ENCODE measurements at places on chromosomes 6 and 20. TPM values are rescaled to one million over a fixed set of nuclear protein-coding genes. Genes with fewer than 3 reads are reported as not detected.
A peak's percentile ranks its signal among the peaks of the same experiment; 100 is the strongest.

METTL24 gene
- total RNA-seq: not detected

ARMC2 gene
- 2.9 TPM for total RNA-seq

FAM50B gene
- total RNA-seq: 8.1 TPM

ANGPT4 gene
- total RNA-seq: not detected

CRISP2 gene
- not detected for total RNA-seq

GRCh38 chr20:37407573-37408002 is 61.6 kb downstream of the SRC start:
- no peak for DNase-seq
- H3K4me1 ChIP-seq: peaks cover 15% of the 10 kb centered on the region
- peaks cover 33% of the 10 kb centered on the region for H3K27me3 ChIP-seq
- H3K36me3 ChIP-seq: no peaks in the 10 kb centered on the region
- H3K4me3 ChIP-seq: peak overlapping the region; percentile 48
- no peak overlapping the region for H3K27ac ChIP-seq

DNA sequence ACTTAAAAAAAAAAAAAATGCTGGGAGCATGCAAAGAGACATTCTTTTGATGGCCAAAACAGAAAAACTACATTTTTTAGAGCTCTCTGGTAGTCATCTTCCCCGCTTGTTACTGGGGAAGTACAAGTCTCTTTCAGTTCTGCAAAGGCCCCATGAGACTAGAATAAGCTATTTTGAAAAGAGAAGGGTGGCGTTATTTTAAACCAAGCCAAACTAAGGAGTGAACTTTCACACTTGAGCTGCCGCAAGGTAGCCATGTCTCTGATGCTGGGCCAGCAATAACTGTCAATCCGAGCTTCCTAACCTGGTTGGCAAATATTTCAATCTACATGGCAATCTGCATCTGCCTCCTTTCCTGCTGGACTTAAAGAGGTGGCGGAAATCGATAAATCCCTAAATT is 96.7 kb downstream of the L3MBTL3 start:
- no peaks in the 10 kb centered on the region for H3K27me3 ChIP-seq
- H3K4me1 ChIP-seq: peaks cover 16% of the 10 kb centered on the region
- no peak for DNase-seq
- H3K36me3 ChIP-seq: peaks cover 9% of the 10 kb centered on the region

DNA sequence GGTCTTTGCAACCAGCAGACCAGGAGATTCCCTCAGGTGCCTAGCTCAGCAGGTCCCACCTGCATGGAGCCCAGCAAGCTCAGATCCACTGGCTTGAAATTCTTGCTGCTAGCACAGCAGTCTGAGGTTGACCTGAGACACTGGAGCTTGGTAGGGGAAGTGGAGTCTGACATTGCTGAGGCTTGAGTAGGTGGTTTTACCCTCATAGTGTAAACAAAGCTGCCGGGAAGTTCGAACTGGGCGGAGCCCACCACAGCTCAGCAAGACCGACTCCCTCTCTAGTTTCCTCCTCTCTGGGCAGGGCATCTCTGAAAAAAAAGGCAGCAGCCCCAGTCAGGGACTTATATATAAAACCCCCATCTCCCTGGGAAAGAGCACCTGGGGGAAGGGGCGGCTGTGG is 34.3 kb downstream of the PRSS35 start:
- H3K27ac ChIP-seq: no peak overlapping the region
- no peaks in the 10 kb centered on the region for H3K4me1 ChIP-seq
- peaks cover 17% of the 10 kb centered on the region for H3K27me3 ChIP-seq
- H3K36me3 ChIP-seq: peaks cover 5% of the 10 kb centered on the region

- H3K27ac ChIP-seq: peak overlapping the region; percentile 86
- H3K27me3 ChIP-seq: no peaks in the 10 kb centered on the region
- H3K4me1 ChIP-seq: peaks cover 37% of the 10 kb centered on the region
Observed at GRCh38 chr6:149060300-149060984, 257.1 kb upstream of the TAB2 start.

DNA sequence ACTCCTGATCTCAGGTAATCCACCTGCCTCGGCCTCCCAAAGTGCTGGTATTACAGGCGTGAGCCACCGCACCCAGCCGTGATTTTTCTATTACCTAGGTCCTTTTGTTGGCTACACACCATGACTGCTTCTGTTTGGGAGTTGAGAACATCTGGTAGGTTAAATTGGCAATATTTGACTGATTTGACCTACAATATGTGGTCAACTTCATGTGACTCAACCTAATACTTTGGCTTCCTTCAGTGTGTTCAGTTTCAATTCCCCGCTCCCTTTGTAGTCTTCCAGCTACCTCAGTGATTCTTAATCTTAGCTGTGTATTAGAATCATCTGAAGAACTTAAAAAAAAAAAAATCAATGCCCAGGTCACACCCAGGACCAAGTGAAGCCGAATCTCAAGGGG is 47.4 kb downstream of the MYB start:
- peaks cover 36% of the 10 kb centered on the region for H3K4me1 ChIP-seq
- no peak overlapping the region for H3K4me3 ChIP-seq
- no peaks in the 10 kb centered on the region for H3K27me3 ChIP-seq
- no peak for DNase-seq
- no peak overlapping the region for H3K27ac ChIP-seq

DNA sequence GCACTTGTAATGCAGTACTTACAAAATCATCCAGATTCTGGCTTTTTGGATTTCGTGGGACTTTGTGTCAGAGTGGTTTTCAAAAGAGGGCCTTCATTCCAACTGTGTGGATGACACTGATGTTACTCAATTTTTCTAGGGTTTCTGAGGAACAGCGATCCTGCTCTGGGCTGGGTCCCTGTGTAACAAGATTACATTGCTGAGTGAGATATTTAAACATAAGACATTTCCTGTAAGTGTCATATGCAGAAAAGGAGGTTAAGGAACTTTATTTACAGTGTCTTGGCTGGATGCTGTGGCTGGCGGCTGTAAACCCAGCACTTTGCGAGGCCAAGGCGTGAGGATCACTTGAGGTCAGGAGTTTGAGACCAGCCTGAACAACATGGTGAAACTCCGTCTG is 6.7 kb downstream of the ZFAND3 start:
- peaks cover 81% of the 10 kb centered on the region for H3K4me1 ChIP-seq
- H3K36me3 ChIP-seq: no peaks in the 10 kb centered on the region
- H3K27me3 ChIP-seq: no peaks in the 10 kb centered on the region

GRCh38 chr6:122400121-122400450 is 634 bp downstream of the HSF2 start:
- no peak for DNase-seq
- H3K36me3 ChIP-seq: peaks cover 4% of the 10 kb centered on the region
- no peaks in the 10 kb centered on the region for H3K27me3 ChIP-seq
- peak overlapping the region; percentile 84 for H3K4me3 ChIP-seq
- H3K4me1 ChIP-seq: peaks cover 37% of the 10 kb centered on the region
- H3K27ac ChIP-seq: peak overlapping the region; percentile 89

DNA sequence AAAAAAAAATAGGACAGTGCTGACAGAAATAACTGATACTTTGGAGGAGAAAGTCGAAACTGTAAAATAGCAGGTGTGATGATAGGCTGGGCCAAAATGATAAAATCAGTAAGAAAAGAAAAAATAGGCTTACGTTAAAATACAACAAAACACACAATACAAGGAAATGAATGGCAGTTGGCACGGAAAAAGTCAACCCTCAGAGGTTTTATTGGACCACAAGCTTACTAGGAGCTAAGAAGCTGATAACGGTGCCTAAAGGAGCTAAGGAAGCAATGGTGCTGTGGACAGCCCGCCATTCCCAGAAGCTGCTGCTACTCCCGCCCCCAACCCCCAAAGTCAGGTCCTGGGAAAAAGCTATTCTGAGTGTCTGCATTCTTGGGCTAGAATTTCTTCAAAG is 55.9 kb upstream of the RNF146 start:
- H3K36me3 ChIP-seq: no peaks in the 10 kb centered on the region
- no peak for DNase-seq
- H3K27ac ChIP-seq: no peak overlapping the region

GRCh38 chr6:83193747-83194566 is 800 bp downstream of the RWDD2A start:
- DNase-seq: peak; percentile 27
- peaks cover 2% of the 10 kb centered on the region for H3K36me3 ChIP-seq
- no peak overlapping the region for H3K27ac ChIP-seq
- peak overlapping the region; percentile 99 for H3K4me3 ChIP-seq

DNA sequence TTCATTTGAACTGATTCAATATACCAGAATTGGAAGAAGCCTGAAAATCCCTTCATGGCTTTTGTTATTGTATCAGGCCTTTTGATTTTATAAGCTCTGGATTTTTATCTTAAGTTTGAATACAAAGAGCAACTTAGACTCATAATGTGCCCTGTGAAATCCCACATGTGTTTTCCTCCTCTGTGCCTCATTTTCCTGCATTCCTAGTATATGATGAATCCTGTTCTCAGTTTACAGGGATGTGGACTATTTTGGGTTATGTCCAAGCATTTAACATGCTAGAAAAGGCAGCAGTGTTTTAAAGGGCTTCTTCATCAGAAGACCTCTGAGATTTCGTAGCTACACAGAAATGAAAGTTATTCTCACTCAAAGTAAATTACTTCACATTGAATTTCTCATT is 455.0 kb downstream of the RFPL4B start:
- H3K4me1 ChIP-seq: no peaks in the 10 kb centered on the region
- DNase-seq: no peak
- H3K36me3 ChIP-seq: no peaks in the 10 kb centered on the region
- no peak overlapping the region for H3K27ac ChIP-seq

- no peaks in the 10 kb centered on the region for H3K36me3 ChIP-seq
- DNase-seq: no peak
- H3K27ac ChIP-seq: no peak overlapping the region
- peaks cover 54% of the 10 kb centered on the region for H3K27me3 ChIP-seq
- no peak overlapping the region for H3K4me3 ChIP-seq
Observed at GRCh38 chr6:150175586-150176151, 32.8 kb downstream of the PPP1R14C start.

DNA sequence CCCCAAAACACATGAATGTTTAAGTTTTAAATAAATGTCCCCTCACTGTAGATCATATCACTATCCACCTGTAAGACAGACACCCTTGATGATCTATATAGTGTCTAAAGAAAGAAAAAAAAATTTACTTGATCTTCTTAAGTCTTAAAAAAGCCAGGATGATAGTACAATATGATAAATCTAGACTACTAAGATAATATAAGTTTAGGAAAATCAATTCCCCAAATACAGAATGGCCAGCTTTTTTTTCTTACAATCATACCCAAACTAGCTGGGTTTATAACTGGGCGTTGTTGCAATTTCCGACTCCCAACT is 14.4 kb downstream of the ZNF217 start:
- peaks cover 32% of the 10 kb centered on the region for H3K36me3 ChIP-seq
- H3K27ac ChIP-seq: peak overlapping the region; percentile 100
- H3K4me1 ChIP-seq: peaks cover 94% of the 10 kb centered on the region

GRCh38 chr6:13281686-13282085 is 46.7 kb downstream of the TBC1D7 start:
- H3K36me3 ChIP-seq: no peaks in the 10 kb centered on the region
- H3K4me3 ChIP-seq: no peak overlapping the region
- no peaks in the 10 kb centered on the region for H3K27me3 ChIP-seq

DNA sequence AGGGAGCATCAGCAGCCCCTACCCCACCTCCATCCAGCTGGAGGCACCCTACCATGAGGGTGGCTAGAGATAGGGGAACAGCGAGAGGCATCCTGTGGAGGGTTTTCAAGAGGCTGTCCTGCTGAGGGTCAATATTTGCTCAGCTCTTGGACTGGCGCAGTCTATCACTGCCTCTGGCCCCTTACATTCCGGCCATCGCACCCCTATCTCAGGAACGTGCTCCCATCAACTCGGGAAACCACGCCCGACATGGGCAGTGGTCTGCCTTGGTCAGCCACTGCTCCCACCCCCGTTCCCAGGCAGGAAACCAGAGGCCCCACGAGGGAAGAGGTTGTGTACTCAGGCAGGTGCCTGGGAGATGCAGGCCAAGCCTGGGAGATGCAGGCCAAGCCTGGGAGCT is 57.9 kb downstream of the VEGFA start:
- H3K4me3 ChIP-seq: no peak overlapping the region
- no peaks in the 10 kb centered on the region for H3K27me3 ChIP-seq
- no peak overlapping the region for H3K27ac ChIP-seq

DNA sequence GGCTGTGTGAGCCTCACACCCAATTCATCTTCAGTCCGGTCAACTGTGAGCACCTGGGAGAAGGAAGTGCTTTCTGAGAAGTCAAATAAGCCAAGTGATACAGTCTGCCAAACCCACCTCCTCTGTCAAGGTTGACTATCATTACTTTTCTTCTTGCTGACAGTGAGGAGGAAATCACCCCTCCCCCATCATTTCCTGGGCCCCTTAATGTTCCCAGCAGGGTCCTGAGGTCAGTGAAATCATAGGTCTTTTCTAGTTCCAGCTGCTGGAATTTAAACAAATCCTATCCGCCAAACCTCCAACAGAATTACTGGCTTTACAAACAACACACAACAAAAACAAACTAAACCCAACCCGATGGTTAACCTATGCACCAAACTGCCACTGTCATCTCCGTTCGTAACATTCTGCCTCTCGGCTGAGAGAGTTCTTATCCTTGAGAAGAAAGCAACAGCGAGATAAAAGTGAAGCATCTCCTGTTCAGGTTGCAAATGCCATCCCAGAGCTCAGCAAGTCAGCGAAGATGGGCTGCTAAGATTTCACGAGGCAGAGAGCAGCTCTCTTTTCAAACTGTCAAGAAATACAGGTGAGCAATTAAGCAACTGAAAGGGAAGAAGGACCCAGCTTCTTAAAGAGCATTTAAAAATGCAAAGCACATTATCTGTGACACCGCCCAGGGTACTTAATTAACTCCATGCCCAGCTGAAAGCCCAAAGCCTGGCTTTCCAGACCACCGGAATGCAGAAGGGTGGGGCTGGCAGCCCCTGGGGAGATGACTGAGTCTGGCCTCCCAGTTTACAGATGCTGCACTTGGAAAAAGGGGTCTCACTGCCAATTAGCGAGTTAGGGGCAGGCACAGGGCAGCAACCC is 24.7 kb downstream of the GFOD1 start:
- peaks cover 5% of the 10 kb centered on the region for H3K36me3 ChIP-seq
- no peak for DNase-seq
- H3K27ac ChIP-seq: no peak overlapping the region
- peak overlapping the region; percentile 55 for H3K4me3 ChIP-seq

- no peaks in the 10 kb centered on the region for H3K27me3 ChIP-seq
- H3K36me3 ChIP-seq: no peaks in the 10 kb centered on the region
- no peak overlapping the region for H3K4me3 ChIP-seq
Observed at GRCh38 chr20:51350941-51351631, 191.4 kb downstream of the NFATC2 start.

GRCh38 chr20:8780915-8781314 is 288.0 kb upstream of the PLCB4 start:
- no peak for DNase-seq
- no peaks in the 10 kb centered on the region for H3K36me3 ChIP-seq
- H3K4me3 ChIP-seq: no peak overlapping the region
- no peaks in the 10 kb centered on the region for H3K27me3 ChIP-seq
- H3K4me1 ChIP-seq: no peaks in the 10 kb centered on the region
- H3K27ac ChIP-seq: no peak overlapping the region

DNA sequence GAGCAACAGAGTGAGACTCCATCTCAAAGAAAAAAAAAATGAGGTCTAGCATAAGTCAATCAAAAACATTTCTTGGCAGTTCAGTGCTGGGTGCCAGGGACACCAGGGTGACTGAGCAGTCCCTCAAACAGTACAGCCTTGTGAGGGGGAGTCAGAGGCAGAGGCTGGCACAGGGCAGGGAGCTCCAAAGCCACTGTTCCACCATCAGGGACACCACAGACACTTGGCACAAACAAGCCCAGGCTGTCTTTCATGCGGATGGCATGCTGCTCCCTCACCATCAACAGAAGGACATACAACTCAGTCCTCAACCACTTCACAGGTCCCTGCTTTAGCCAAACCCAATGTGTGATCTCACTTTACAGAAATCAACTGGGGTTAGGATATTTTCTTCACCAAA is 36.0 kb upstream of the GRM4 start:
- peak overlapping the region; percentile 54 for H3K27ac ChIP-seq
- no peak for DNase-seq
- H3K36me3 ChIP-seq: peaks cover 10% of the 10 kb centered on the region

GRCh38 chr20:31581391-31581790 is 23.7 kb upstream of the ID1 start:
- peaks cover 4% of the 10 kb centered on the region for H3K27me3 ChIP-seq
- no peaks in the 10 kb centered on the region for H3K4me1 ChIP-seq
- no peak overlapping the region for H3K27ac ChIP-seq
- no peaks in the 10 kb centered on the region for H3K36me3 ChIP-seq

Data from activated T-cell treated with anti-CD3 and anti-CD28 coated beads, Interleukin-2, amount 50 U/mL, for 72 hours (primary cell).